ENCODE measurements at places on chromosomes 6 and 20.

GRCh38 chr6:116446399-116446798 lies 14.8 kb upstream of the CALHM6 start:
- DNase-seq = no peak

DNA sequence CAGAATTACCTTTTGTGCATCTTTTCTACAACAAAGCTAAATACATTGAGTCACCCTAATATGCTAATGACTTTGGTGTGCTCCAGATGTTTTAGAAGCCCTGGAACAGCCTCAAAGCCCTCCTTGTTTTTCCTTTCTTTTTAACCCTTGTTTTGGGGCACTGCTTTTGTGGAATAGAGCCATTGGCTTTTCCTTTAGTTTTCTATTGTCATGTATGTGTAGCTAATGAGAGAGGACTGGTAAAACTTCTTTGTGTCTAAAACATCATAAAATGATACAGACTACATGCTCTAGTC lies 158.8 kb downstream of the JARID2 start:
- DNase-seq = no peak

- DNase-seq = no peak
These were observed 341.2 kb downstream of the CDKAL1 start for GRCh38 chr6:20875369-20875963.

DNA sequence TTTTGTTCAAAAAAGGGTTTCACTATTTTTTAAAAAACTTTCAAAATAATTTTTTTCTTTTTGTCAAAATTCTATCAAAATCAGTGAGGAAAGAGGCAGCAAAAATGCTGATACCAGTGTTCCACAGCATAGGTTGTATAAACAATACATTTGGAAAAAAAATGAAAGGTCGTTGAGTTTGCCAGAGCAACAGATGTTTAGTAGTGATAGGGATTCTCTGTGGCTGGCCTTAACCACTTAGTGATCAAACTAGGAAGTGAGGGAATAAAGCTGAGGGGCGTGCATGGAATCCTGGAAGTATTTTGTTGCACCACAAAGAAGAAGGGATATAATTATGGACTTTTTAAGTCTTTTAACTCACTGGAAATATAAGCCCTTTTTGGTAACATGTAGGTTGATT lies 555.3 kb upstream of the CHD6 start:
- no peak for DNase-seq

DNA sequence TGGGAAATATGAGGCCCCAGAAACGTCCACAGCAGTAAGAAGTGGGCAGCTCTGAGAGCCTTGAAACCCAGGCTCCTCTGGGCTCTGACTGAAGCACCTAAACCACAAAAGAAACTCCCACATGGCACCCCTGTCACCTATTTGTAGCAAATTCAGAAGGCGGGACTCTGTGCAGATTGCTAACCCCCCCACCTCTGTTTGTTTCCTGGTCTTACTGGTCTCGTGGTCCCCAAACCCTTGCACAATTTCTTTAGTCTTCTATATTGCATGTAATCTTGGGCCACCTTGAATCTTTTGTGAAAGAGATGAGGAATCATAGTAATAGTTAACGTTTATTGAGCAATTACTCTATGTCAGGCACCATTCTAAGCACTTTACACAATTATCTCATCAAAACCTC lies 154.3 kb downstream of the PREX1 start:
- no peak for DNase-seq

- DNase-seq = no peak
These were observed 34.3 kb upstream of the MCUR1 start for GRCh38 chr6:13848522-13849150.

DNA sequence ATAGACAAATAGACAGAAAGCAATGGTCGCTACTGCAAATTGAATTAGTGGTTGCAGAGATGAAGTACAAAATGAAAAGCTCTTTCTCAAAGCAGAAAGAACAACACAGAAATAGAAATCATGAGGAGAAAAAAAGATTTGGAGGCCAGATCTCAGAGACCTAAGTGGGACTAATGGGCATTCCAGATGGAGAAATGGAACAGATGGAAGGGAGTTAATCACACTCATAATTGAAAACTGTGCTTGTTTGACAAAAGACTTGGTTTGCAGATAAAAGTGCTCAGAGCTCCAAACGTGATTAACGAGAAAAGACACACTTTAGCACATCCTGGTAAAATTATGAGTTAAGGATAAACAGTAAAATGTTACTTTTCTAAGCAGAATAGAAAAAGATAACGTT lies 58.1 kb upstream of the SNRPB2 start:
- no peak for DNase-seq

DNA sequence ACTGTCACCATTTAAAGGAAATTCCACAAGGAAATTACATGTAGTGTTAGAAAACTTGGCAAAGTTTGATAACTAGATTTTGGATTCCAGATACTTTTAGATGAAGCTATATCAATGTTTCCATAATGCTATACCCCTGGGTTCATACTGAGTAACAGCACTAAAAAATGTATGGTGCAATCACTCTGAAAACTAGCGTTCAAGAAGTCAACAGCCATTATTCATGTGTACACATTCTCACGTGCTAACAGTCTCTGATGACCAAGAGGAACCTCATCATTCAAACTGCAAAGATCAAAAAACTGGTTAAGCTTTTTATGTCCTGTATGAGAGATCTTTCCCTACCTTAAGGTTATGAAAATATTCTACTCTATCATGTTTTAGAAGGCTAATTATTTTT lies 197.6 kb downstream of the GMDS start:
- DNase-seq = no peak

DNA sequence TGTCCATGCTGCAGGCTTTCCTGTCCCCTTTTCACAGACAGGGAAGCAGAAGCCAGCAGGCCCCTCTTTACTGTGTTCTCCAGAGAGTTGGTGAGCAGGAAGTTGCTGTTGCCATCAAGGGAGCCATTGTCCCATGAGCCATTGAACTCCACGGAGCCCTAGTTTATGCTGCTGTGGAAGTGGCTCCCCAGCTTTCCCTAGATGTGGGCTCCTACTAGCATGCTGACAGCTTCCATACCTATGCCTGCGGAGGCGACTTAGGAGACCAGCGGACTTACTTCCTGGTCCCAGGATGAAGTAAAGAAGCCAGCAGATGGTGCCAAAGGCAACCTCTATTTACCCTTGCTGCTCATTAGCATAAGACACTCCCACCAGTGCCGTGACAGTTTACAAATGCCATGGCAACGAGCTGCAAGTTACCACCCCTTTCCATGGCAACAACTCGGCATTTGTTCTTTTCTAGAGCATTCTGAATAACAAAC lies 30.8 kb upstream of the FKBP1A start:
- DNase-seq = no peak

DNA sequence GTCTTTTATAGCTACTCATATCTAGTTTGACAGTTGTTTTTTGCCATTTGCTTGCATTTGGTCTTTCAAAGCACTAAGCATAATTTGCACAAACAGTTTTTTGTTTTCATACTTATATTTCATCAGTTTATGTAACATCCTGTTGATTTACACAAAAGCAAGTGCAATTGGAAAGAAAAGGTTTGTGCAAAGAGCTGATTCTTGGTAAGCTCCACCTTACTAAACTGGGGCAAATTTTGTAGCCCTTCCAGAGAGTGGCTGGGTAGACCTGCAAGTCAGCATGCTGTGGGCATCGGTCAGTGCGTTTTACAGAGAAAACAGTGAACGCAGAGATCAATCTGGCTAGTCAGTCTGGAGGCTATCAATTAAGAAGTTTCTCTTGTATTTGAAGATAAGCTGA lies 34.5 kb downstream of the TXLNB start:
- DNase-seq = no peak

DNA sequence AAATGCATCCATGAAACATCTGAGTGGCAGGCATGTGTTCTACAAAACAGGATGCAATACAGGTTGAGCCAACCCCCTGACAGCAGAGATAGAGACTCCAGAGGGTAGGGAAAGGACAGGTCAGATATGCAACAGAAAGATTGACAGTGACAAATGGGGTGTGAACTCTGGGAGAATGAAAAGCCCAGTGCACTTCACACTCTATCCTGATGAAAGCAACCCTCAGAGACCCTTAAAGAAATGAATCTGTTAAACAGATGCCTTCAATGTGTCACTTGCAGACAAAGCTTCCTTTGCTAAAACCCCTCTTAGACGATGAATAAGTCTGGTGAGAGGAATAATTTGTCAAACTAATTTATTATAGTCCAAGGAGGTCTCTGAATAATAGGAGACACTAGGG lies 89.9 kb downstream of the RFPL4B start:
- no peak for DNase-seq

- no peak for DNase-seq
These were observed 651 bp upstream of the SAMHD1 start for GRCh38 chr20:36951979-36952738.

GRCh38 chr20:43514648-43514999 lies 7.1 kb downstream of the L3MBTL1 start:
- no peak for DNase-seq

- no peak for DNase-seq
These were observed 988 bp downstream of the TXNDC5 start for GRCh38 chr6:7909323-7910276.

GRCh38 chr20:59064214-59064722 lies 21.7 kb upstream of the PRELID3B start:
- DNase-seq = no peak

GRCh38 chr20:53623454-53624211 lies 30.0 kb upstream of the ZNF217 start:
- no peak for DNase-seq

DNA sequence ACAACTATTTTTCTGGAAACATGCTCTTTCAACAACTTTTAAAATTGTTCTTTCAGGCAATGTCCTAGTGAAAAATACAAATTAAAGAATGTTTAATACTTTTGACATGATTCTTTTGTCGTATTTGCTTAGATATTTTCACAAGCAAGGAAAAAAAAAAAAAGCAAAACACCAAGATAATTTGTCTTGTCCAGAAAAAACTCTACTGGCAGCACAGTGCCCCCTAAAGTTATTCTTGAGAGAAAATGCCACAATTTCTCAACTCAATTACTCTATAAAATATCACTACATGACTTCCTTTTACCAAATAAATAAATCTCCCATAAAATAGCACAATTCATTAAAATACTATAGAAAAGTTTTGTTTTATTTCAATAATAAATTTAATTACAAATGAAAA lies 652.5 kb upstream of the EPHA7 start:
- no peak for DNase-seq
